Liver (tissue), 10 donors: ENCODE measurements at places on chromosomes 5 and 9.

- DNase-seq: no peak
These were observed 635.7 kb downstream of the RAB3C start for GRCh38 chr5:59218424-59219045.

- DNase-seq: no peak
These were observed 8.1 kb upstream of the MLLT3 start for GRCh38 chr9:20630241-20630943.

DNA sequence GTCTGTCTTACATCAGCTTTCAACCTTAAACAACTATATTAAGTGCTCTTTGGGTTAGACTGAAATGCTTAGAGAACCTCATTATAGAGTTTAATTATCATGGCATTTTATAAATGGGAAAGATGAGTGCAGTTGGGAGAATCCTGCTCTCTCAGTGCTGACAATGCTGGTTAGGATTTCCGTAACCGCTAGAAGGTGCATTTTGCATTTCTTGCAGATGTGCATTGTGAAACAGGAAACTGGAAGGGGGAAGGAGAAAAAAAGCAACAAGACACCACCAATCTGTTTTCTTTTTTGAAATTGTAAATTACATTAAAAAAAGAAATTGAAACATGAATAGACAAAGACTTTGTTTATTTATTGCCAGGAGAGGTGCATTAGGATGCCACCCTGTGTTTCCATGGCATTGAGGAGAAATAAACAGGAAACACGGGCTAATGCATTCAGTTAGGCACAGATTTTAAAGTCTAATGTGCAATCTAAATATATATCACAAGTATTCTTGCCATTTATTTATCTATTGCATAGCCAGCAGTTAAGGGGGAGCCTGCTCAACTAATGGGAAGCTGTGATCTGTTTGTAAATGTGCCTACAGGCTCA, 478.9 kb downstream of the PSAT1 start:
- no peak for DNase-seq

GRCh38 chr5:62457071-62457470, 44.5 kb downstream of the IPO11 start:
- no peak for DNase-seq

DNA sequence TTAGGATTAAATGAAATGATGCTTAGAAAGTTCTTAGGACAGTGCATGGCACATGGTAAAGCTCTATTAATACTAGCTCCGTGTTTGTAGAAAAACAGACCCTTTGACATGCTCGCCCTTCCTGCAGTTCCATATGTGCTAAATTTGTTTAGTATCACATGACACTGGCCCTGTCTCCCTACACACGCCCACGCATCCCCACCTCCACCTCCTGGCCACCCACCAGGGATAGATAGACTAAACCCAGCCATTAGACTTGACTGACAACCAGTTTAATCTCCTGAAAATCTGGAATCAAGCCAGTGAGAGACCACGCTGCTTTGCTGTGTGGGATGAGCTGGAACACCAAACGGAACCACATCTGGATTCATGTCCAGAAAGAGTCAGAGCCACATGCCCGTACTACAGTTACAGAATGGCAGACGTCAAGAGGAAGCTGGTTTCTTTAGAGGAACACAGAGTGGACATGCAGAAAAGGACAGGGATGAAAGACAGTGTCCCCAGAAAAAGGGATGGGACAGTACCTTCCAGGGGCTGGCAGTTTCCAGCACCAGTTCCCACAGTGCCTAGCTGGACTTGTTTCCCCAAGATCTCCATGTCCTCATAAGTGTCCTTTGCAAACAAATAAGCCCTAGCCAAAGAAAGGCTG, 186.1 kb downstream of the PDZD2 start:
- DNase-seq: no peak

- DNase-seq: no peak
These were observed 607.8 kb downstream of the BNC2 start for GRCh38 chr9:16262477-16263261.

- no peak for DNase-seq
These were observed 791 bp upstream of the STARD4 start for GRCh38 chr5:111513131-111513520.

GRCh38 chr5:69084195-69084594, 9.6 kb upstream of the SLC30A5 start:
- DNase-seq: no peak

DNA sequence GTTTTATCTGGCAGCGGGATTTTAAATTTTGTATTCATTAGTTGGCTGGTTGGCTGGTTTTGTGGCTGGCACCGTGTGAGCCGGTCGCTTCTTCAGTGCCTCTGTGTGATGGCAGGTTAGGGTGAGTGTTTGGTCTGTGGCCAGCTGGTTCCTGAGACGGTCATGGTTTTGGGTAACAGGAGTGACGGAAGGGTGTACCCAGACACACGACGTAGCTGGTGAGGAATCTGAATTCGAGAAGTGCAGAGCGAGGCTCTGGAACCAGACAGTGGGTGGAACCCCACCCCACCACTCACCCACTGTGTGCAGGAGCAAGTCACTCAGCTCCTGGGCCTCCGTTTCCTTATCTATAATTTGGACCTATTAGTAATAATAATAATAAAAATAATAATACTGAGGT, 2.7 kb downstream of the BTNL9 start:
- no peak for DNase-seq

DNA sequence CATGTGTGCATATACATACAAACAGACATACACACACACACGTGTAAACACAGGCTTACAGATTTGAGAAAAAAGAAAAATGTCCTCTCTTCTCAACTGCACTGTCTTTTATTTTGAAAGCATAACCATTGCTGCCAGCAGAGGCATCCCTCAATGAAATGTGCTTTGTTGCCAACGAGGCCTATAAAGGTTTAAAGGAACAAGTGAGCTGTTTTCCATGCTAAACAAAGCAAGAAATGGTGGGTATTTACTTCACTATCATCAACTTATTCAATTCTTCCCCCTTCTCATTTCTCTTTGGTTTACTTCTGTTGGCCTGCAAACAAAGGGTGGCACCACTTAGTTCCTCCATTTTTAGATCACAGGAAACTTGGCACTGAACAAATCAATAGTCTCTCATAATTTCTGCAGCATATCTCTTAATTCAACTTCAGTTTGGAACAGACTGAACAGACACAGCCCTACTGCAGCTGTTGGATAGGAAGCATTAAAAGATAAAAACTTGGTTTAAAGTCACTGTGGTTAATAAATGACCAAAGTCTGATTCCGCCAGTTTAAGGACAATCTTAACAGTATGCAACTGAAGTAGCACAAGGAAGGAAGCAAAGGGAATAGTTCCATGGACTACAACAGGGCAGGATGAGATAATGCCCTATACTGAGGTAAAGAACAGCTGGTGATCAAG, 21.7 kb downstream of the TTC33 start:
- no peak for DNase-seq

DNA sequence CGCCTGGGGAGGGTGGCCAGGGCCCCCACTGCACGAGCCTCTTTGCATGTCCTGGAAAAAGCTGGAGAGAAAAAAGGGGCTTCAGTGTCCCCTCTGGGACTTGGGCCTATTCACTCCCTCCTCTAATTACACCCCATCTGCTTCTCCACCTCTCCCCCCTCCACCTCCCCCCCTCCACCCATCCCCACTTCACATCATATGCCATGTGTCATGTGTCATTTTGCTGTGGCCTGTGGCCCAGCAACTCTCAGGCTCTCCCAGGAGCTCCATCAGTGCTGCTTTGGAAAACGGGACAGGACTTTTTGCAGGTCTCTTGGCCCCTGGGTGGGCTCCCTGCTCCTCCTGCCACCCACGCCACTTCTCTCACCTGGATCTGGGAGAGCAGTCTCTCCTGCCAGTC, 68.7 kb downstream of the NTNG2 start:
- DNase-seq: no peak

GRCh38 chr5:172602783-172603231, 38.3 kb upstream of the NEURL1B start:
- no peak for DNase-seq

GRCh38 chr5:39624268-39624886, 199.6 kb upstream of the DAB2 start:
- no peak for DNase-seq

DNA sequence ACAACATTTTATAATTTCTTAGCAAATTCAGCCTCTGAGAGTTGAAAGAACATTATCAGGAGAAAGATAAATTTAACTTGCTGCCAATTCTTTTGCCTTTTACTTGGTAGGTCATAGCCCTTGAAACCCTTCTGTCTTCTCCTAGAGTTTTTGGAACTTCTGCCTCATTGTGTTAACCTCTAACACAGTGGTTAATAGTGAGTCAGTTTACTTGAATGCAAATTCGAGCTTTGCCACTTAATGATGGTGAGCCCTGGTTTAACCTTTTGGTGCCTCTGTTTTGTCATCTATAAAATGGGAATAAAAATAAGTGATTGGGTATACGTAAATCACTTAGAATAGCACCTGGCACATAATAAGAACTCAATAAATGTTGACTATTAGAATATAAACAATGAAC, 1.8 kb upstream of the INIP start:
- DNase-seq: no peak

GRCh38 chr5:119270960-119271757, 84.7 kb upstream of the TNFAIP8 start:
- no peak for DNase-seq

DNA sequence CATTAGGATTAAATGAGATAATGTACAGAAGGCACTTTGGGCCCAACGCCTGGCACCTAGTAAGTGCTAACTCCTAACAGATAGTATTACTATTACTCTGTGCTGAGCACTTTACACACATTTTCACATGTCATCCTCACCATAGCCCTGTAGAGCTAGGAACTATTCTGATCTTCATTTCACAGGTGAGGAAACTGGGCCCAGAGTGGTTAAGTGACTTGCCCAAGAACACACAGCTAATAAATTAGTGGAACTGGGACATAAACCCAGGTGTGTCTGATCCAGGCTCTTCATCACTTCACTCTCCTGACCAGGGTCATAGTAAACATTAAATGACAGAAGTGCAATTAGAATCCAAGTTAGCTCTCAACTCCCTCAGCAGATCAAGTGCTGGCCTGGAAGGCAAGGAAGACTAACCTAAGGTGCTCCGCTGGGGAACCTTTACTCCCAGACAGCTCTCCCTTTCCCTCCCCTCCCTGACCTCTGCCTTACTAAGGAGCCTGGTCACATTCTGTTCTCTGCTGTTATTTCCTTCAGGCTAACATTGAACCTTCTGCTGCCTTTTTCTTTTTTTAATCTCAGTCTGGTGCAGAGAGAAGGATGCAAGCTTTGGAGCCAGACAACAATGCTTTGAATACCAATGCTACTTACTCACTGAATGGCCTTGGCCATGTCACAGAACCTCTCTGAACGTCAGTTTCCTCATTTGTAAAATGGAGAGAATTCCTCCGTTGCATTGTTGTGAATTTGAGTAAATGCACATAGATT, 4.1 kb upstream of the ADRA1B start:
- no peak for DNase-seq

DNA sequence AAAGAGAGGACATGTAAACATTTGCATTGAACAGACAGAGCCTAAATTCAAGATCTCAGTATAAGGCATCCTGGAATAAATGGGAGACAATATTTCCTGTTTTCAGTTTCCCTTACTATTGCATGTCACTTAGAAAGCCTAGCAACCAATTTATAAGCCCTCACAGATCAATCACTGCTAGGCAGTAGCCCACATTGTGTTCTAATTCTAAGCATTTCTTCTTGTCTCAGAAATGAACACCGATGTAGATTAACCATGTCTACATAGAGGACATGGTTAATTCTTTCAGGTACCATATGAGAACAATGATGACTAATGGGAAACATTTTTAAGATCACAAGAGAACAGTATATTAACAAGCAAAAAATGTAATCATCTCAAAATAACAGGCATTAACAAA, 79.6 kb upstream of the HMHB1 start:
- DNase-seq: no peak

DNA sequence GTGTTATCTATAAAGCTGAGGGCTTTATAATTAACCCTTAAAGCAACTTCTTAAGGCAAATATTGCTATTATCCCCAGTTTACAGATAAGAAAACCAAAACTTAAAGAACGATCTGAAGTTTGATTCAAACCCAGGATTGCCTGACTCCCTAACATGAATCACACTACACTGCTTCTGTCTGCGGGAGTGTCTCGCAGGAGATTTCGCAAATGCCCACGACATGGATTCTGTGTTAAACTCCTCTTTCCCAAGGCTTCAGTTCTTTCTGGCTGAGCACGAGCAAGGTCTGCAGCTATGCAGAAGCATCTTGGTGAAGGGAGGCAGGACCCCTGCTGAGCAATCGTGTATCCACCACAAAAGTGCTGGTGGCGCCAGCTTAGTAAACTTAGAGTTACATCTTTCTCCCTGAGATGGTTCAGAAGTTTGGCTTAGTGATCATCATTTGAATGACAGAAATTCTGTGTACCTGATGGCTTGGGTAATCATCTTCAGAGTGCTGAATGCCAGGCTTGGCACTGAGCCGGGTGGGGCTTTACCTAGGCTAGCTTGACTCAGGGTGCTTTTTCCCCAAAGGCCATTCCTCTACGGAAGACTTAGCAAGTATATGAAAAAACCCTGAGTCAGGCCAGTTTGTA, 81.4 kb upstream of the PIK3R1 start:
- DNase-seq: no peak

DNA sequence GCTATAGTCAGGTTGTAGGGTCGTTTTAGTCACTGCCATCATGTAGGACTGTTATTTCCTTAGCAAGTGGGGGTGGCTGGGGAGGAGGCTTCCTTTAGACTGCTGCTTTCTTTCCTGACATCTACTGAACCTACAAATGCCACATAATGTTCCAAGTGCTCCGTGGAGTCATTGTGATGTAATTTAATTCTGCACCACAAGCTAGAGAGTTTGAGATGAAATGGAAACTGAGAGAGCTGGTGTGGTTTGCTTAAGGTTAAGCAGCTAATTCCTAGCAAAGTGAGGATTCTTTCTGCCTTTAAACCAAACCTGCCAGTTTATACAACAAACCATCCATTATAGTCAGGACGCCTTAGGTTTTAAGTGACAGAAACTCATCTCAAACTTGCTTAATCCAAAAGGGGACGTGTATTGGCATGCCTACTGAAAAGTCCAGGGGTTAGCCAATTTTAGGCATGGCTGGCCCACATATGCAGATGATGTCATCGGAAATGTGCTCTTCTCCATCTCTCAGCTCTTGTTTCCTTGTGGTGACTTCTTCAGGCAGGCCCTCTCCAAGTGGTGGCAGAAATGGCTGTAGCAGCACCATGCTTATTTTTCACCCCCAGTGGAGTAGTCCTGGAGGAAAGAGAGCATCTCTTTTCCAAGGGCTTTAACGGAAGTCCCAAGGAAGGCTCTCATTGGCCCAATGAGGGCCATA, 30.5 kb downstream of the ZNF618 start:
- DNase-seq: no peak

DNA sequence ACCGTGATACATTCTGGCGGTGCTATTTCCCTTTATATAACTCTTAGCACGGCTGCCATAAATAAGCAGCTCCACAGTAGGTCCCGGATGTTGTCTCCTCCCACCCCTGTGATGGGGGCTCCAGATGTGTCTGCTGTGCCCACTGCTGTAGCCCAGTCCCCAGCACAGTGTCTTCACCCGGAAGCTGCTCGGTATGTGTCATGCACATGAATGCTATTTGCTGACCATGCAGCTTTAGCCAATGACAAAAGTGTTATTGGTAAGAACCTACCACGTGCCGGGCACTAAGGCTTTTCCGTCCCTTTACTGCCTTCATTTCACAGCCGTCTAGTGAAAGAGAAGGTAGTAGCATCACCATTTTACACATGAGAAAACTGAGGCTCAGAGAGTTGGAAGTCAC, 20.2 kb downstream of the HRH2 start:
- no peak for DNase-seq

GRCh38 chr5:167123126-167123525, 1168.3 kb upstream of the WWC1 start:
- DNase-seq: no peak
